H7 (cell line): ENCODE measurements at places on chromosomes 7 and 10.

GRCh38 chr7:107171496-107171895 lies 2.7 kb downstream of the HBP1 start:
- DNase-seq, result no peak

DNA sequence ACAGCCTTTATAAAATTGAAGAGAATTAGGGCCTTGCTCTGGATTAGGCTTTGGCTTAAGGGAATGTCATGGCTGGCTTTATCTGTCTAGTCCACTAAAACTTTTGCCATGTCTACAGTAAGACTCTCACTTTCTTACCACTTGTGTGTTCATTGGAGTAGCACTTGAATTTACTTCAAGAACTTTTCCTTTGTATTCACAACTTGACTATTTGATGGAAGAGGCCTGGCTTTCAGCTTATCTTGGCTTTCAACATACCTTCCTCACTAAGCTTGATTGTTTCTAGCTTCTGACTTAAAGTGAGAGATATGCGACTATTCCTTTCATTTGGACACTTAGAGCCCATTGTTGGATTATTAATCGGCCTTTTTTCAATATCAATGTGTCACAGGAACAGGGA lies 96.1 kb downstream of the TPST1 start:
- DNase-seq, result no peak

DNA sequence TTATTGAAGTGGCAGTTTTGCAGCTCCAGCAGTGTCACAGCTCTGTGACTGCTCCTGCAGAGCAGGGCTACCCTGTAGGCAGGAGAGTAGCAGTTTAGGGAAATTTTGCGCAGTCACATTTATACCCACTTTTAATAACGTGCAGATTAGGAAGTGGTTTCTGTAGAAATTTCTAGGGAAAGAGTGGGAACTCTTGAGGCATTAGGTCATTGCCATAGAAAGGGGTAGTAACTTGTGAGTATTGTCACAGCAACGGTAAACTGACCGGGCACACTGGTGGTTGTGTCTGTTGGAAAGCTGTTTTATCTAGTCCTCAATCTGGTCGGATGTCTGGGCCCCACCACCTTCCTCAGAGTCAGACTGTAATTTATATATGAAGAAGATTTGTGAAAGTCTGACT lies 51.9 kb downstream of the CDC14C start:
- no peak for DNase-seq

DNA sequence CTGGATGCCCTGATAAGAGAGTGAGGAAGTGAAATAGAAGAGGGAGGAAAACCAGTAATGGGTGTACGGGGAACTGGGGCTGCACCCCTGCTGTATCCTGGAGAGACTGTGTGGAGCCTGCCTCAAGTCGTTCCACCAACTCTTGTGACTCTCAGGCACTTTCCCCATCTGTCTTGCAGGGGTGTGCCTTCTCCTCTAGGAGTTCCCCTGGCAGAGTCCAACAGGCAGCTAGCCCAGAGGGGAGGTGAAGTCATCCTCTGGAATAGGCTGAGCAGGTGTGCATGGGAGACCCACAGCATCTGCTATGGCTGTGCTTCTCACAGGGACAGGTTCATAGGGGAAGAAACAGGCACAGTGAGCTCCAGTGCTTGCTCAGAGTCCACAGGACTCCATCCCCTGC lies 46.8 kb downstream of the WIPF3 start:
- no peak for DNase-seq

- DNase-seq, result no peak
Measured at GRCh38 chr7:48515171-48515570, 343.9 kb downstream of the ABCA13 start.

- DNase-seq, result no peak
Measured at GRCh38 chr7:21690705-21691104, 147.9 kb downstream of the DNAH11 start.

GRCh38 chr10:24701447-24701846 lies 22.2 kb downstream of the ARHGAP21 start:
- no peak for DNase-seq

GRCh38 chr7:125136341-125136740 lies 206.7 kb upstream of the POT1 start:
- DNase-seq, result peak; percentile 9

DNA sequence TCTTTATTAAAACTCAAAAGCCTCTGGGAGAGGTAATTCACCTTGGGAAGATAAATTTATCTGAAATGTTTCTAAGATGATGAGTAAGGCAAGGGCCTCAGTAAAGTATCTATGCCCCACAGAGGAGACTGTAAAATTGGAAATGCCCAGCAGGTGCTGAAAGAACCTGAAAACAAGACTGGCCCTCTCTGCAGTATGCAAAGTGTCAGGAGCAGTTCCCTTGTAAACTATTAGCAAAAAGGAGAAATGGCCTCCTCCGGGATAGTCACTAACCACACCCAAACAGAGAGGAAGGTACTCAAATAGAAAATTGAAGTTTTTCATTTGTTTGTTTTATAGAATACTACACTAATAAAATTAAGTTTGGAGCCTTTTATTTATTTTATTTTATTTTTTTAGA lies 81.2 kb downstream of the FZD1 start:
- no peak for DNase-seq

DNA sequence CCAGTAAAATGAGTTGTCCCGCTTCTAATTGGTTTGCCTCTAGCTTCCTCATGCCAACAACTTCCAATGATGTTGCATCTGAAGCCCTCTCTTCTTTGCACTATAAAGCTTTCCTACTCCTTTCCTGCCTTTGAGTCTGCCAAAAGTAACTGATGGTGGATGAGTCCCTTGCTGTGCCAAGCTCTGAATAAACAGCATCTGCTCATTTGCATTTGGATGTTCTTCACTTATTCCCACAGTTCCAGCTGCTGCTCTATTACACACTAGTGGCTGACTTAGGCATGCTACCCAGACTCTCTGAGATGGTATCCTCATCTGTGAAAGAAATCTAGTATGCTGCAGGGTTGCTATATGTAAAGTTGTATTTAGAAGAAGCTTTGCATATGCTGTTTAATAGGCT lies 24.9 kb downstream of the SFR1 start:
- DNase-seq, result no peak

DNA sequence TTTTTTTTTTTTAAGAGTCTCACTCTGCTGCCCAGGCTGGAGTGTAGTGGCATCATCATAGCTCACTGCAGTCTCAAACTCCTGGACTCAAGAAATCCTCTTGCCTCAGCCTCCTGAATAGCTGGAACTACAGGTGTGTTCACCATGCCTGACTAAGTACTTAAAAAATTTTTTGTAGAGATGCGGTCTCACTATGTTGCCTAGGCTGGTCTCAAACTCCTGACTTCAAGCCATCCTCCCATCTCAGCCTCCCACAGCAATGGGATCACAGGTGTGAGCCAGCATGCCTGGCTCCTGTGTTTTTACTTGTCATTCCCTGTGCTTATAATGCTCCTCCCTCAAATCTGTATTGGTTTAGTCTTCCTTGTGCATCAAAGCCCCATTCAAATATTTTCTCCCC lies 46.7 kb downstream of the THNSL1 start:
- no peak for DNase-seq

GRCh38 chr7:30617359-30617758 lies 22.7 kb downstream of the GARS1 start:
- no peak for DNase-seq

DNA sequence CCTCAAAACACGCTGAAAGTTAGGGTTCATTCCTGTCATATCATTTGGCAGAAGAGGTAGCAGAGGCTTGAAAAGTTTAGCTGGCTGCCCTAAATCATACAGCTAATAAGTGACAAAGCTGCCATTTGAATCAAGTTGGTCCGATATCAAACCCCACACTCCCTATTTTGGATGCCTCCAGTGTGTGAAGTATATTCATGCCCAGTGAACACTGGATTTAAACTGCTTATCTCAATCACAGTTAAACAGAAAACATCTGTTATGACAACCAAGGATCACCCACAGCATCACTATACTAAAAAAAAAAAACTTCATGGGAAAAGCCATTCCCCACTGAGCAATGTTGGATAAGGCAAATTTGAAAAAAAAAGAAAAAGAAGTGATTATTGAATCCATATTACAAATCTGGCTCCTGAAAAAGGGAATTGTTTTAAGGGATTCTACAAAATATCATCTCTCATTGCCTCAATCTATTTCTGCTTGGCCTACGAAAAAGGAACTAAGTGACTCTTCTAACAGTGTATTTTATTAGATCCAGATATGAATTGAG lies 48.3 kb downstream of the ABCB1 start:
- no peak for DNase-seq

GRCh38 chr7:128903621-128904361 lies 6.7 kb downstream of the KCP start:
- DNase-seq, result peak; percentile 50

DNA sequence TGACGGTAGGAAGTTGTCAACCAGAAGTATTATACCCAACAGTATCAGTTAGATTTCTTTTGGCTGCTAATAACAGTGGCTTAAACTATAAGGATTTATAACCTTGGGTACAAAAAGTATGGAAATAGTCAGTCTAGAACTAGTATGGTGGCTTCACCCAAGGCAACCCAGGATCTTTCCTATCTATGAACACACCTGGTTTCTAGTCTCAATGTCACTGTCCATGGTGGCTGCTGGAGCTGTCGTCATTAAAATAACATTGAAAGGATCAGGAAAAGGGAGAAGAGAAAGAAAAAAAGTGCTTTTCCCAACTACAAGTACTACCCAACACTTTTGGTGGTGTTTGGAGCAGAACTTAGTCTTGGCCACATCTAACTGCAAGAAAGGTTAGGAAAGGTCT lies 27.7 kb downstream of the PHTF2 start:
- DNase-seq, result no peak

GRCh38 chr7:99368750-99369389 lies 5.7 kb upstream of the ARPC1B start:
- no peak for DNase-seq

GRCh38 chr7:81919494-81919893 lies 149.6 kb upstream of the HGF start:
- no peak for DNase-seq

- no peak for DNase-seq
Measured at GRCh38 chr10:44935966-44936295, 23.7 kb upstream of the RASSF4 start.

DNA sequence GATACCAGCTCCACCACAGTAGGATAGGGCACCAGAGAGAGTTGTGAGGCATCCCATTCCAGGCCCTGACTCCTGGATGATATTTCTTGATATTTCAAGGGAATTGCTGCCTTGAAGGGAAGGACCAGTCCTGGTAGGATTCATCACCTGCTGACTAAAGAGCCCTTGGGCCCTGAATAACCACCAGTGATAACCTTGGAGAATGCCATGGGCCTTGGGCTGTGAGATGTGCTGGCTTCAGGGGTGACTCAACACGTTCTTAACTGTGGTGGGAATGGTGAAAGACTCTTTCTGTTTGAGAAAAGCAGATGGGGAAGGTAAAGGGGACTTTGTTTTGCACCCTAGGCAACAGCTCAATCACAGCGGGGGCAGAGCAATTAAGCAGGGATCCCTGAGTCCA lies 21.4 kb upstream of the ASZ1 start:
- no peak for DNase-seq

DNA sequence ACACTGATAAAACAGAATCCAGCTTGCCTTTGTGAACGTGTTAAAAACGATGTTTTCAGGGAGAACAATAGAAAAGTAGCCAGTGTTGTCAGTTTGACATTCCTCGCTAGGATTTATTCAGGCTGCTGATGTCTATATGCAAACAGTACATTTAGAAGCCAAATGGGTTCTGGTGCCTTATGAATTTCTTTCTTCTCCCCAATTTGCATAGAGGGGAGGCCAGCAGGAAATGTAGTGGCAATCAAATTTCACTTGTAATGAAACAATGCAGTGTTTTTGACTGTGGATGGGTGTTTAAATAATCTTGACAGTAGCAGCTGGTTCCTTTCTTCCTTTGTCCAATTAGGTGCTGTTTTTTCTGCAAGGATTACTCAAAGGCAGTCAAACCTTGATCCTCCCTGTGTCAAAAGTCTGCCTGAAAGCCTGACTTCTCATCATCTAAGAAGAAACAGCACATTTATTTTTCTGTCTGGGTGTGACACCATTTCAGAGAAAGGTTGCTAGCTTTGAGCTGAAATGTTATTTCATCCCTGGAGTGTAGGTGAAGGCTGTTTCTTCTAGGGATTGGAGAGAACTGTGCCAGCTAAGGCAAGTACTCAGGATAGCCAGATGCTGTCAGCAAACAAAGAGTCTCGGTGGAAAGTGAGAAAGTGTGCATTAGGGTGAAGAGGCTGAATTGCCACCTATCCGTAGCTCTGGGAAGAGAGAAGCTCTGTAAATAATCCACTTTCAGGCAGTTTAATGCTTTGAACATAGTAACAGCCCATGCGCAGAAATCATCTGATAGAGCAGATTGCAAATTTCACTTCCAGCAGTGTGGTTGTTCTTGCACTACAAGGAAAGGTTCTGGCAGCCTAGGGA lies 36.6 kb upstream of the ZNRF2 start:
- no peak for DNase-seq

GRCh38 chr7:85736085-85736484 lies 549.2 kb upstream of the SEMA3D start:
- no peak for DNase-seq

- no peak for DNase-seq
Measured at GRCh38 chr7:102992938-102993717, 80.3 kb downstream of the LRRC17 start.
